ENCODE measurements at places on chromosomes 12 and 14.

- DNase-seq = peak; percentile 80
These were observed 210.9 kb downstream of the MED13L start for GRCh38 chr12:116066381-116067230.

DNA sequence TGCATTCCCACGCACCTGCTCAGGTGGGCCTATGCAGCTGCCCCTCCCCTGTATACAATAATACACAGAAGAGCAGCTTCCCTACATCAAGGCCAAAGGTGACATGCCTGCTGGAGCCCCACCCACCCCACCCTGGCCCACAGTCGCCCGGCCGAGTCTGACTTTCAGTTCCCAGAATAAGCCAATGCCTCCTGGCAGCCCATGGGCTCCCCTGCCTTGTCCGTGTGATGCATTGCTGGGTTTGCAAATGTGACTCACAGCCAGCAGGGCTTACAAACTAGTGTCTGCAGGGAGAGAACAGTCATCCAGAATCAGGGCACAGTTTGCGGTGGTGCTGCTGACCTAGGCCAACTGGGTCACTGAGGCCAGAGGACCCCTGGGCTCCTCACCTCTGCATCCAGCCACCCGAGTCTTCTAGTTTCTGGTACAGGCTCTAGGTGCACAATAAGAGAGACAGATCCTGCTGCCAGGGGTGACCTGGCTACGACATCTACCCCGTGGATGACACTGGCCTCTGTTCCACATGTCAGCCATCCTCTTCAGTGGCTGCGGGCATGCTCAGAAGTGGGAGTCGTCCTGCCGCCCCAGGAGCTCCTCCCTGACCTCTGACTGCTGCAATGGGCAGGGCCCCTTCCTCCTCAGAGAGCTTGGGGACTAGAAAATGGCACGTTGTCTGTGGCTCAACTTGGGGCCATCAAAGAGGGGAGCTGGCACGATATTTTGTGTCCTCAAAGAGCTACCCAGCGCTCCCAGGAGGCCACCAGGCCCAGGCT is 84.5 kb downstream of the CHGA start:
- no peak for DNase-seq

GRCh38 chr14:21066882-21067502 is 3.1 kb upstream of the ARHGEF40 start:
- DNase-seq = no peak

GRCh38 chr12:104694161-104694560 is 237.4 kb downstream of the CHST11 start:
- no peak for DNase-seq

DNA sequence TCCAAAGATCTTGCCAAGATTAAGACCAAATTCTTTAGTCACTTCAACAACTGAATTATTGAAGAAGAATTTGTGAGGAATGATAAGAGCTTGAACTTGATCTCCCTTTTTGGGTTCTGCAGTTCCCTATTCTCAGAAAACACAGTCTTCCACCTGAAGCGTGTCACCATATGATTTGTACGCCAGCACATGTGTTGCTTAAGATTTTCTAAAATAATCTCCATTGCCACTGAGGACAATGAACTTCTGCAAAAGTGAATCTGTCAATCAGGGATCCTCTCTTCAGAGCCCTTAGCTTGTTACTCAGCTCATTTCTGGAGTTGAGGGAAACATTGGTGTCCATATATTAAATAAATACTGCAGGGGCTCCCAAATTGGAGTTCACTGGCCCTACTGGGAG is 4.2 kb upstream of the SPIC start:
- DNase-seq = no peak

GRCh38 chr12:109291521-109292341 is 17.4 kb downstream of the FOXN4 start:
- DNase-seq = peak; percentile 60

- no peak for DNase-seq
These were observed 50.8 kb upstream of the AP4S1 start for GRCh38 chr14:30974628-30975027.

DNA sequence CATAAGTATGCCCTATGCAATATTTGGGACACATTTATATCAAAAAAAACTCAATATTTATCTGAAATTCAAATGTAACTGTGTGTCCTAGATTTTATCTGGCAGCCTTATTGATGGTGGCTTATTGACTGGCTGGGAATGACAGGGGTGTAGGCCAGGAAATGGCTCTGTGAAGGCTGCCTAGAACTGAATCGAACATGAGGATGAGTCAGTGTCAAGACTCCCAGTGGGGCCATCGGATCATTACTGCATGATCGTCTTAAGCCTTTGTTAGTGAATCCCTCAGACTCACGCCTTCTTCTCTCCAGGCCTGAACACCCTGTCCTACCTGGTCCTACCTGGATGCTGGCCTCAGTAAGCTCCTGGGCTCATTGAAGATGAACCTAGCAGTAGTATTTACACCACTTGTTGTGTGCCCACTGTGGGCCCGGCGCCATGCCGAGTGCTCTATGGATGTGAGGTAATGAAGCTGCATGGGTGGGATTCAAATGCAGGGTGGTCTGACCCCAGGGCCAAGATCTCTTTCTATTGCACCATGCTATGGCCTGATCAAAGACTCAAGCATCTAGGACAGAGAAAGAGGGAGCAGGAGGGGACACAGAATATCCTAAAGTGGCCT is 21.0 kb upstream of the FAIM2 start:
- DNase-seq = peak; percentile 54

GRCh38 chr12:29709054-29709453 is 74.7 kb downstream of the TMTC1 start:
- no peak for DNase-seq

DNA sequence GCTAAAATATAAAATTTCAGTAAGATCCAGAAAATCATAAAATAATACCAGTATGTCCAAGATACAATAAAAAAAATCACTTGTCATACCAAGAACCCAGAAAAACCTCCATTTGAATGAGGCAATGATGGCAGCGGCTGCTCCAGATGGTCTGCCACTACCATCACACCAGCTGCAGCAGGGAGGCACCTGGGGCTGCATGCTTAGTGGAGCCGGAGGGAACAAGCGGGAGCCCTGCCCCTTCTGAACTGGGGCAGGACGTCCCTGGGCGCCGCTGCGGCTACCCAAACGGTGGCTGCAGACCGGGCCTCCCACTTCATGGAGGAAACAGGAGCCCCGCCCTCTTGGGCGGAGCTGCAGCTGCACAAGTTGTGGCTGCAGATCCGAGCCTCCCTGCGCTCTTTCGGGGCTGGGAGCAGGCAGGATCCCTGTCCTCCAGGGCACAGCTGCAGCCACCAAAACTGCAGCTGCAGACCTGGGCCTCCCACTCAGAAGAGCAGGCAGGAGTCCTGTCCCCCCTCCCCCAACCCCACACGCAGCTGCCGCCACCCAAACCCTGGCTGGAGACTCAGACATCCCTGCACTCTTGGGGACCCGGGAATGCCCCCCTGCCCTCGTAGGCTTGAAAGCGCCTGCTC is 36.1 kb upstream of the OR5AU1 start:
- DNase-seq = peak; percentile 95

DNA sequence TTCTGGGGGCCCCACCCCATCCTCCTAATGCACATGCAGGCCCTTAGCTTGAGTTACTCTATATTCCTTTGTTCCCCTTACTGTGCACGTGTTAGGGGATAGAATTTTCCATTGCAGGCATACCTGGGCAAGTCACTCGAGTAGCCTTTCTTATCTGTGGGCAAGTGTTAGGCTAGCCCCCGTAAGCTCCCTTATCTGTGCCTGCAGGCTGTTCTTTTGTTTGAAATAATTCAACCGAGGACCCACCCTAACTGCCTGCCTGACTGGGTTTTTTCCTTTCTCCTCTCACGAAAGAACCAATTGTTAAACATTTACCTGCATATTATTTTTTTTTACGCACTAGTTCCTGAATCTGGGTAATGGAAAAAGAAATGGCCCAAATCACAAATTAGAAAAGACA is 21.3 kb upstream of the BCAT1 start:
- DNase-seq = no peak

GRCh38 chr12:107657133-107657532 is 28.5 kb upstream of the PWP1 start:
- no peak for DNase-seq

DNA sequence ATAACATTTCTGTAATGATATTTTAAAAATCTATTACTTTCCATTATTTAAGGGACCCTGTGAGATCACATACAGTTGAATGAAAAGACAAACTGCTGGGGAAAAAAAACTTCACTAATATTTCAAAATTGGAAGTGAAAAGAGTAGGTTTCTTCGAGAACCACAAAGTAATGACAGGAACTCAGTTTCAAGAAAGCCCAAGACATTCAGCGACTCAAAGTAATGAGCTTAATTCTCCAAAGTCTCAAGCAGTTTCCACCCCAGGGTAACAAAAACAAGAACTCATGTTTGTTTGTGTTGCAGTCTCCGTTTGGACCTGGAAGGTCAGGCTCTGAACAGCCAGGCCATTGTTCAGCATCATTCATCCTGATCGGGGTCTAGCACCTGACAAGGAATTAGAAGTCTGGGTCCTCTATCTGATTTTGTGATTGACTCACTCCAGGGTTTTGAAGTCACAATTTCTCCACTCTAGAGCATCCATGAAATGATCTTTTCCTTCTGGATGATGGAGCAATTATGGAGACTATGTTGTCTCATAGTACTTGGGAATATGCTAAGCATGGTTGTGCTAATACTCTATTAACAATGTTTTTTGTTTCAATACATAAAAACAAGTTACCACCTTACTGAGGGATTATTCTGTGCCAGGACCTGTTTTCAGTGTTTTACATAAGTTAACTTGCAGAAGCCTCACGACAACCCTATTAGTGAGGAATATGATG is 126.9 kb downstream of the SLC25A21 start:
- DNase-seq = no peak

- no peak for DNase-seq
These were observed 57.6 kb upstream of the SEL1L start for GRCh38 chr14:81591266-81591665.

DNA sequence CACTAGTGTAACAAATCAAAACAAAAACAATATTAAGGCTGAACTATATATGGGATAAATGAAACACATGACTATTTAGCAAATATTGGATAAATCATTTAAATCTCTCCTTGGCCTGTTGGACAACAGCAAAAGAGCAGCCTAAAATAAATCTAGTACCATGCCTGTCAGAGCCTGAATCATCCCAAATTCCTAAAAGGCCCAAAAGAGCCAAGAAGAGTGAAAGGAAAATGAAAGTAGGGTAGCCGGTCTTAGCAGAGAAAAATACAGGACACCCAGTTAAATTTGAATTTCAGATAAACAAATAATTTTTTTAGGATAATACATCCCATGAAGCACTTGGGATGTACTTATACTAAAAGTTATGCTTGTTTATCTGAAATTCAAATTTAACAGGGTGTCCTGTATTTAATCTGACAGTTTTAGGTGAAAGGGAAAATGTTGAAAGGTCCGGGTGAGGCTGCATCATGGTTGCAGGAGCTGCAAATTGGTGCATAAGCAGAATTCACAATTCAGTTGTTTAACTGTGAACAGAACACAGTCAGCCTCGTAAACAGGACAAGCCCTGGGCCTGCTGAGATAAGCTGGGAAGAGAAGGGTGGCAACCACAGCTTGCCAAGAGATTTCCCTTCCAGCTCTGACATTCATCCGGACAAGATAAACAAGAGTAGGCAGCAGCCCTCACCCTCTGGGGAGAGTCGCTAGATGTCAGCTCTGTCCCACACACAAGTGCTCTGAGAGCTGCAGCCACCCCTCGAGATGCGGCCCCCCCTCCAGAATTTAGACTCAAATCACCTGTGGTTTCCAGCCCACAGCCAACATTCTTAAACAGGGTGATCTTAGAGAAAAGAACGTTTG is 30.3 kb downstream of the DMAC2L start:
- DNase-seq = peak; percentile 87

DNA sequence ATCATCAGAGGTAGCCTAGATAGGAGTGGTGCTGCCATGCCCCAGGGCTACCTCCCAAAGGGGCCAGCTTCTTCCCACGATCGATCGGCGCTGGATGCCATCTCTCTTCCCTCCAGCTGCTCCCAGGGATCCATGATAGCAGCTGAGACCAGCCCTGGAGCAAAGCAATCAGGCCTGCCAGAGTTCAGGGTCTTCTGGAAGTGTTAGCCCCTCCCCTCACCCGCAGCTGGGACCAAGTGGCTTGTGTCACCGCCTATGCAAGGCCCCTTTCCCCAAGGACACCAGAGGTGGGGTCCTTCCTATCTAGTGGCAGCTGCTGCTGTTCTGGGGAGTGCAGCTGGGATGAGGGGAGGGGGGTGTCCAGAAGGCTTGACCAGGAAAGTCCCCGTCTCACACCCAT is 87.0 kb downstream of the IRF2BPL start:
- no peak for DNase-seq

DNA sequence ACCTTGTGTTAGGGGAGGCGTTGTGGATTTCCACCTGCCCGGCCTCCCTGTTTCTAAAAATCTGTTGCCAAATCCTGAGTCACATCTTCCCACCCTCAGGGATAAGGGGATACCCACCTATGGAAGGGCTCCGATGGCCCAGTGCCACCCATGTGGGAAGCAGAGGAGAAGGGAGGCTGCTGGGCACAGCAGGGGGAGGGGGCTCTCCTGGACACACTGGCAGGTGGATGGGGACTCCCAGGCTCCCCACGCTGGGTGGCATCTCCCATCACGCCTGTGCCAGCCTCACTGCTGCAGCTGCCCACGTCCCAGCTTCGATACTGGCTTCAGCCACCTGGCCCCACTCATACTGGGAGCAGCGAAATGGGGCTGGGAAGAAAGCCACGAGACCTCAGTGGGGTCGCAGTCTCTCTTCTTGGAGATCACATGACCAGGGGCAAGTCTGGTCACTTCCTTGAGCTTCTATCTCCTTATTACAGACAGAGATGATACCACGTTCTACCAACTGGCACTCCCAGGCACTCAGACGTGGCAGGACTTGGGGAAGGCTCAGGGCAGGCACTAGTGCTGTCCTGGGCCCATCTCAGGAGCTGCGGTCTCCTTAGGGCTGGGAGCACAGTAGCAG is 72.2 kb downstream of the PITPNM2 start:
- no peak for DNase-seq

DNA sequence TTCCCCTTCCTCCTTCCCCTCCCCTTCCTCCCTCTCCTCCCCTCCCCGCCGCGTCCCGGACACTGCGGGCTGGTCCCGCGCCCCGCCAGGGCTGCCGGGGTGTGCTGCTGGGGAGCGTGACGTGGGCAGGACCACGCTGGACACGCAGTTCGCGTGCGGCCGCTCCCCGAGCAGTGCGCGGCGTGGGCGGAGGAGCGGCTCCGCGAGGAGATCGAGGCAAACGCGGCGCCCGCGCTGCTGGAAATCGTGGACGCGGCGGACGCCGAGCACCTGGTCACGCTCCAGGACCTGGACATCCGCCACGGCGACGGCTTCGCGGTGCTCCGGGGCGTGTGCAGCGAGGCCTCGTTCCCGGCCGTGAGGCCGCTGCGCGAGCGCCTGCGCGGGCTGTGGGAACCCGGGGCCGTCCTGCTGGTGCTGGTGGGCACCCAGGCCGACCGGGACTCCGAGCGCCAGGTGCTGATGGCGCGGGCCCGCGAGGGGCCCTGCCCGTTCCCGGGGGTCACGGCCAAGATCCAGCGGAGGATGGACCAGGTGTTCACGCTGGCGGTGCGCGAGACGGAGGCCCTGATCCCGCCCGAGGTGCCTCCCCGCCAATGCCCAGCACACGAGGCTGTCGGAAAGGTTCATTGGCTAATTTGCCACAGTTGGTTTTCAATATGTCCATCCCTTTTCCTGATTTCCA is 84.3 kb downstream of the TNFAIP2 start:
- no peak for DNase-seq

Data from spleen (tissue), 13 donors.